ENCODE measurements at places on chromosomes 1 and 21.

DNA sequence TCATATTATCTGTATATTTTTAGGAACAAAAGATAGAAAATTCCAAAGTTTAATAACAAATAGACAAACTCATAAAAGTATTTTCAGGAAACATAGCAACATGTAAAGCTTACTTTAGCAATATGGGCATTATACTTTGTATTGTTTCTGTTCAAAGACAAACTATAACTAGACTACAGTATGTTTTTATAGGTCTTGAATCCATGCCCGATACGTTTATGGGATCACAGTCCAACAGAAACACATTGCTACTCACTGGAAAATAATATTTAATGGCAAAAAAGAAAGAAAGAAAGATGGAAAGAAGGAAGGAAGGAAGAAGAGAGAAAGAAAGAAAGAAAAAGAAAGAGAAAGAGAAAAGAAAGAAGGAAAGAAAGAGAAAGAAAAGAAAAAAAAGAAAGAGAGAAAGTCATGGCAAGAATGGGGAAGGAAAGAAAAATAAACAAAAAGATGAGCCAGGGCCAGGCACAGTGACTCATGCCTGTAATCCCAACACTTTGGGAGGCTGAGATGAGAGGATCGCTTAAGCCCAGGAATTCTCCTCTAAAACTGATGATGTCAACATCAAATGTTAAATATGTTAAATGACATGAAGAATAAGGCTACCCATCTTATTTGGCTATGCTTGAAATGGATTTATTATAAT lies 32.7 kb downstream of the TM2D1 start:
- DNase-seq: no peak

- DNase-seq: no peak
Observed at GRCh38 chr1:92123868-92124267, 43.7 kb downstream of the BTBD8 start.

GRCh38 chr1:21783679-21784603 lies 992 bp upstream of the USP48 start:
- DNase-seq: no peak

GRCh38 chr1:46130606-46131005 lies 1.8 kb downstream of the PIK3R3 start:
- no peak for DNase-seq

GRCh38 chr1:243726806-243727502 lies 123.1 kb downstream of the AKT3 start:
- DNase-seq: no peak

GRCh38 chr1:40508375-40509341 lies at the start of gene EXO5:
Gene EXO5, plus strand, starts transcription at chr1:40508767. Its CDS starts 5,778 bp downstream, at chr1:40514545.
- peak; percentile 69 for DNase-seq

GRCh38 chr21:30153697-30154340 lies 12.8 kb downstream of the CLDN17 start:
- DNase-seq: no peak

DNA sequence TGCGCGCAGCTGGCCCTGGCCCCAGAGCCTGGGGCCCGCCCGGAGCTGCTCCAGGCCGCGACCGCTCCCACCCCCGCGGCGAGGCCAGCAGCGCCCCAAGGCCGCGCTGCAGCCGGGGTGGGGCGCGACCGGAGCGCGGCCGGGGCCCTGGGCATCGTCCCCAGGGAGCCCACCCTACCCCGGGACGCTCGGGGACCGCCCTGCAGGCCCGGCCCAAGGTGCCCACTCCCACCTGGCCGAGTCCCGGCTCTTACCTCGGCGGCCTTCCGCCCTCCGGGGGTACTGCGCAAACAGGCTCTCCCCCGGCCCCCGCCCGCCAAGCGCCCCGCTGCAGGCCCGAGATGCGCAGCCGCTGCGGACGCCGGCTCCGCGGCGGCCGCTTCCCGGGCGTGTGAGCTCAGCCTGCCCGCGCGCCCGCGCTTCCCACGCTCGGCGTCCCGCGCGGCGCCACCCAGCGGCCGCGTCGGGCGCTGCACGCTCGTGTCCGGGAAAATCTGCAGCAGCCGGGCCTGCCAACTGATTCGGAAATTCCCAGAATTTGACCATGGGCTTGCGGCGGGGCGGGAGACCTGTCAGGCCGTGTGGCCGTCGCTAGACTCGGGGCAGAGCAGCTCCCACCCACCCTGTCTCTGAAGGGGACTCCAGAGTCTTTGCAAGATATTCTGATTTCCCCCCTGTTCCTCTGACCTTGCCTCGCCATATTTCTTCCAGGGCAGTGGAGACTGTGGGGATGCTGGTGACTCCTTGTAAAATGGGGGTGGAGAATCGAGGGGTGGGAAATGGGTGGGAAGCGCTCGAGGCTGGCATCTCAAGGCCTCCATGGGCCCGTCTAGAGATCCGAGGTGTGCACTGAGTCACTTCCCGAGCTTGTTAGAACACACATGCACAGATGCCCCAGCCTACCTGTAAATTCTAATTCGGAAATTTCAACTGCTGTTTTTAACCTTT lies 41.9 kb downstream of the CD34 start:
- DNase-seq: peak; percentile 78

DNA sequence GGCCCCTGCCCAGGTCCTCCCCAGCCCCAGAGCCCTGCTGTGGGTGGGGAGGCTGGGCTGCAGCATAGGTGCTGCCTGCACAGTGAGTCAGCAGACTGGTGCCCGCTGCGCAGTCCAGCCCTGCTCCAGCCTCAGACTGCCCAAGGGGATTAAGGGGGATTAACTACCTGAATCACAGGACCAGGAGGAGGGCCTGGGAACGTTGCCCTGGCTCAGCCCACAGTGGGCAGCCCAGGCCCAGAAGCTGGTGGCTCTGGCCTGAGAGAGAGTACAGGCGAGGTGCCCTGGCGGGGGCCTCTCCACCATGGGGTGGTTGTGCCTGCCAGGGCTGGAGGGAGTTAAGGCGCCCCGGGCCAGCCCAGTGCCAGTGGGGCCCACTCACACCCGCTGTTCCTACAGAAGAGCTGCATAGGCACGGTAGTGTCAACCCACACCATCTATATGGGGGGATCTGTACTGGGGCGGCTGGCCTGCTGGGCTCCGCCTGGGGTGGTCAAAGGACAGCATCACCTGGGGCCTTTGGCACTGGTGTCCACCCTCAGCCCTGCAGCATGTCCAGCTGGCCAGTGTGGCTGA lies 2.3 kb downstream of the OBSCN start:
- no peak for DNase-seq

- no peak for DNase-seq
Observed at GRCh38 chr1:176885751-176886150, 278.8 kb downstream of the ASTN1 start.

GRCh38 chr1:97743129-97743528 lies 177.7 kb downstream of the DPYD start:
- no peak for DNase-seq

- DNase-seq: no peak
Observed at GRCh38 chr1:119532324-119532910, 25.4 kb downstream of the HSD3B1 start.
